Activated T-helper 2 cell treated with anti-CD3 and anti-CD28 coated beads, Interferon-gamma antibody, Interleukin-2, Interleukin-4, amounts not matched to agents 10 μg/mL and 5 μg/mL and 100 μg/mL, durations not matched to agents 14 hours and 24 hours and 36 hours (primary cell): ENCODE measurements at places on chromosomes 2 and 18. TPM values are rescaled to one million over a fixed set of nuclear protein-coding genes. Genes with fewer than 3 reads are reported as not detected.

- no peaks in the 10 kb centered on the region for H3K4me1 ChIP-seq
- no peak for DNase-seq
- H3K4me3 ChIP-seq = no peak overlapping the region
Observed at GRCh38 chr2:103161456-103162289, 399.8 kb downstream of the TMEM182 start.

DNA sequence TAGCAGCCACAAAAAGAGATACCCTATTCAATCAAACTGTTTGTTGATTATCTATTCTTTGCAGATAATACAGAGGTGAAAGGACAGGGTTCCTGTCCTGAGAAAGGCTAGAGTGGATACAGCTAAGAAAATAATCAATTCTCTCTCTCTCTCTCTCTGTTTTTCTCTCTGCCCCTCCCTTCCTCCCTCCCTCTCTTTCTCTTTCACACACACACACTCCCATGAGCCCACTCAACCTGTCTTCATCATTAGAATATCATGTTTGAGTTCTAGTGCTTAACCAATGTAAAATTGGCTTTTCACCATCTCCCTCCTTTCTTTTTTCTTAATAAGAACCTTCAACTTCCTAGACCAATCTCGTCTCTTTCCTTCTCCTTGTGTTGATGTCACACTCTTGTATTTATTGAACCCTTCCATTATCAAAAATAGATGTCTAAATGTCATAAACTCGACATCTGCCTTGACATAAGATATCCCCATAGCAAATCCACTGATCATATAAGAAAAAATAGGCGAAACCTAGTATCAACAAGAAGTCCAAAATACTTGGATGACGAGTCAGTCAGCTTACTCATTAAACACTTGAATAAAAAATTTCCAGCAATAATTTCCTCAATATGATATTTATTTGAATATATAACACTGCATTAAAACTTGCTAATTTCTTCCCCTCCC is 42.8 kb upstream of the CYTIP start:
- H3K4me1 ChIP-seq = peaks cover 60% of the 10 kb centered on the region
- H3K4me3 ChIP-seq = peak overlapping the region; percentile 31
- H3K27me3 ChIP-seq = no peaks in the 10 kb centered on the region
- H3K27ac ChIP-seq = peak overlapping the region; percentile 5

GRCh38 chr2:203673933-203674332 is 32.5 kb upstream of the CD28 start:
- no peaks in the 10 kb centered on the region for H3K27me3 ChIP-seq
- DNase-seq = peak; percentile 46
- peak overlapping the region; percentile 51 for H3K4me3 ChIP-seq
- H3K27ac ChIP-seq = peak overlapping the region; percentile 85
- H3K36me3 ChIP-seq = peaks cover 9% of the 10 kb centered on the region
- peaks cover 47% of the 10 kb centered on the region for H3K4me1 ChIP-seq

The TBC1D8 gene
- total RNA-seq = 0.87 and 1.3 TPM in 2 replicates

The AMER3 gene
- total RNA-seq = not detected in 2 replicates
